ENCODE measurements at places on chromosomes 13 and 19.
A peak's percentile ranks its signal among the peaks of the same experiment; 100 is the strongest.

GRCh38 chr13:114177245-114178010 is 1.6 kb upstream of the CFAP97D2 start:
- DNase-seq = no peak

DNA sequence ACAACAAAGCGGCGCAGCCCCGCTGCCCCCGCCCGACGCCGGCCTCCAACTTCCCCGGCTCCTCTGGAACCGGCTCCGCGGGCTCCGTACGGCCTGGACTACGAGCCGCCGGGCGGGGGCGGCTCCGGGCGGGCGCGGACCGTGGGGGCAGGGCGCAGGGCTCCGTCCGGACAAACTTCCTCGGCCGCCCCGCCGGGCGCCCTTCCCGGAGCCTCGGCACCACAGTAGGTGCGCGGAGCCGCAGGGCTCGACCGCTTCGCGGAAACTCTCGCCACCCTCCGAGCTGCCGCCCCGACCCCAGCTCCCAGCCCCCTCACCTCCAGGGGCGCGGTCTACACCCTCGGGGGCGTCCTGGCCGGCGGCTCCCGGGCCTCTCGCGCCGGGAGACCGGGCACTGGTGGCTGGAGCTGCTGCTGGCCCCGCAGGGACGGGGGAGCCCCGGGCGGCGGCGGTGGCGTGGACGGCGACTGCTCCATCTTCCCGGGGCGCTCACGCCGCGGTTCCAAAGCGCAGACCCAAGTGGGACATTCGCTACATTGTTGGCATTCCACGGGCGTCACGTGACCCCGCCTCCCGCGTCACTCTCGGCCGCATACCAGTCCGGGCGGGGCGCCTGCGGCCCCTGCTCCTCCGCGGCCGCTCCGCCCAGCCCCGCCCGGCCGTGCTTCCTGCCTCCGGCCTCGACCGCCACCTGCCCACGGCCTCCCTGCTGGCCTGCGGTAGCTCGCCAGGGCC is at the start of gene LATS2:
TSS of gene LATS2 (minus strand) at position 558 of the 735 bp plus-strand sequence. CDS start 15,560 bp downstream, outside the sequence.
- DNase-seq = peak; percentile 41

DNA sequence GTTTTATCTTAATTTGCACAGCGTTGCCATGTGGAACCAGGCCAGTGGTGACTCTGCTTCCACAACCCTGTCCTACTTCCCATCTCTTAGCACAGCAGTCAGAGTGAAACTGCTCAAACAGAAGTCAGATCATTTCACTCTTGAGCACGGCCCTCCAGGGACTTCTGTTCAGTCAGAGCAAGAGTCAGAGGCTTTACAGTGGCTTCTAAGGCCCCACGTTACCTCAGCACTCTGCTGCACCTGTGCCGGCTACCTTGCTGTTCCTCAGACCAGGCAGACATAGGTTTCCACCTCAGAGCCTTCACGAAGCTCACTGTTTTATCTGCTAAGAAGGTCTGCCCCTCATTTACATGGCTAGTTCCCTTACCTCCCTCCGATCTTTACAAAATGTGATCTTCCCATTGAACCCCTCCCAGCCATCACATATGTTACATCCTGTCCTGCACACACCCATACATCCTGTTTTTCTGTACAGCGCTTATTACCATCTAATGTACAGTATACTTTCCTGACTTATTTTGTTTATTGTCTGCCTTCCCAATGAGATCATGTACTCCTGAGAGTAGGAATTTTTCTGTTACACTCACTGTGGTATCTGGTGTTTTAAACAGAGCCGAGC is 41.6 kb downstream of the TM9SF2 start:
- peak; percentile 62 for DNase-seq

DNA sequence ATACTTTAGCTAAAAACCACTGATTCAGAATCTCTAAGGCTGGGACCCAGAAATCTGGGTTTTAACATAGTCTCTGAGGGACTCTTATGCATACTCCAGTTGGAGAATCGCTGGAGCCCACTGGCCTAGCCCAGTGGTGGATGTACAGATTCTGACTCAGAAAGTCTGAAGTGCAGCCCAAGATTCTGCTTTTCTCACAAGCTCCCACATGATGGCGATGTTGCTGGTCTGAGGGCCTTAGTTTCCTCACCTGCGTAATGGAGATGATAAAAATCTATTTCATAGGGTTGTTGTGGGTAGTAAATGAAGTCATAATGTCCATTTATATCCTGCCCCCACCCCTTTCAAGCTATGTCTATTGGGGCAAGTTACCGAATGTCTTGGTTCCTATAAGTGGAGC is 7.7 kb upstream of the CDADC1 start:
- peak; percentile 61 for DNase-seq

GRCh38 chr13:108795841-108796240 is 166.4 kb downstream of the MYO16 start:
- no peak for DNase-seq

DNA sequence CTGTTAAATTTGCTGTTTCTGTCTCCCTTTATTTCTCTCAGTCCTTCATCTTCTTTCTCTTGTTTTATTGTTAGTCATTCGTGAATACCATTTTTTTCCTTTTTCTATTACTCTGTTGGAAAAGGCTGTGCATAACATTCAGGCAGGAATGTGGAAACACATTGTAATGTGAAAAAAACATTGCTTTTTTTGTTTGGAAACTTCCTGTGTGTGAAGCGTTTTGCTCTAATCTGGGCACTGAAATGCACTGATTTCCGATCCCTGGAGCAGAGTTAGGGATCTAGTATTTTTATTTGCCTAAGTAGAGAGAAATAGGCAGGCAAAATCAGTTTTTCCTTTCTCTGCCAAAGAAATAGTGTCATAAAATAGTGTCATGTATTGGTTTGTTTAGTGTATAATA is 155.5 kb downstream of the PCCA start:
- DNase-seq = no peak

DNA sequence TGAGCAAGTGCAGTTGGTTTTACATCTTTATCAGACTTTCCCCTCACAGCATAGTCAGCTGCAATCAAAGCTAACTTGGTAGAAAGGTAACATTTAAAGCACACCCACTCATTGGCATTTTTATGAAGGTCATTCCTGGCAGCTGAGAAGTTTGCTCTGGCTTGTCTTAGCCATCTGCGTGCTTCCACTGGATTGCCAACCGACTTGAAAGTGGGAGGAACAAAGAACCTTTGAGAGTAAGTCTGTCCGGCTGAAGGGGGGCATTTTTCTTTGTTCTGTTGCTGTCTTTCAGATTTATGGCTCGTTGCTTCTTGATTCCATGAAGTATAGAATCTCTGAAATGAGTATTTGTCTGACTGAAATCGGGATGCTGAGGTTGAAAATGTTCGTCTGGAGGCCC is 103.1 kb downstream of the SACS start:
- DNase-seq = no peak

- no peak for DNase-seq
Measured at GRCh38 chr13:66430269-66430668, 799.9 kb downstream of the PCDH9 start.

DNA sequence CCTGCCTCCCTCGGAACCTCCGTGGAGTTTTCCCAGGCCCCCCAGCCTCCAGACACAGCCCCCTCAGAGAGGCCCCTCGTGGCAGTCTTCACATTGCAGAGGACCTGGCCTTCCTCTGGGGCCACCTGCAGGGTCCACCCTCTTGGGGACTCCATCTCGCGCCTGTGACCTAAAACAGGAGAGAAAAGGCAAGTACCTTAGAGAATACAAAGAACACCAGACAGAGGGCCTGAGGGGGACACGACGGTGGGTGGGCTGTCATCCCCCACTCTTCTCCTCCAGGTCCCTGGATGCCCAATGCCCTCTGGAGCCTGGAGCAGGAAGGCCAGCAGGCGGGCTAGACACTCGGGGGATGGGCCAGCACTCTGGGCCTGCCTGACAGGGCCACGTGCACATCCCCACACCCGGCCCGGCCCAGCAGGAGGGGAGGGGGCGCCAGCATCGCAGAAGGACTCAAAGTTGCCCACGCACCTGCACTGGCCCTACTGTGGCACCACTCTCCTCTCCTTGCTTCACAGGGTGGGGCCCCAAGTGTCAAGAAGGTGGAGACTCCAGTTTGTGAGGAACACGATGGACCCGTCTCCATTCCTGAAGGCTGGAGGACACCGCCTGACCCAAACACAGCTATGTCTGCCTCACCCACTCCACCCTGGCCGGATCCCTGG is 4.3 kb upstream of the A1BG start:
- no peak for DNase-seq

GRCh38 chr13:93660391-93661063 is 433.9 kb downstream of the GPC6 start:
- no peak for DNase-seq

DNA sequence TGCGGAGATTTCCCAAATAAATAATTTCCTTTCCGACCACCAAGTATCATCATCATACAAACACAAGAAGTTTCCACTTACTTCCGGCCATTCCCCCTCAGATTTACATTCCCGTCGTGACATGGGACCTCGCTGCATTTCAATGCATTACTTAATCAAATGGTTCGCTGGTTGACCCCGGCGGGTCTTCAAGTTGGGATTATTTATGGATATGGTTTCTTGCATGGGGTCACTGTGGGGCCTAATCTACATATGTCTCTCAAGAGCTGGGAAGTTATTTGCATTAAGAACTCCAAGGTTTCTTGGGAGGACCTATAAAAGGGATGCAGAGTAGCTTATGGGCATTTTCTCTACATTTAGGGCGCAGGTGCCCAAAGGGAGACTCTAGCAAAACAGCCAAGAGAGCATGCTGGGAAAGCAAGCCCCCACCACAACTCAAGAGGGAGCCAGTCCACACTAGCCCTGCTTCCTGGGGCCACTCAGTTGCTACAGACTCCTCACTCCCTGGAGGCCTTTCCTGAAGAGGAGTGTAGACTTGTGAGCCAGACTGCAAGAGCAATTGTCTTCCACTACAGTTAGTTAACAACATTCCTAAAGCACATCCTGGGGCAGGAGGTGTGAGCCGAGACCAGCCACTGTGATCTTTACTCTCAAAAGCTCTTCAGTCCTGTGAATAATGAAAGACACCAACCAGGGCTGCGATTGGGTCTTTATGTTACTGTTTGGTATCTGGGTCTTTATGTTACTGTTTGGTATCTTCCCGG is 125.3 kb downstream of the KATNAL1 start:
- DNase-seq = no peak

GRCh38 chr19:12721656-12722565 is 1.8 kb downstream of the TNPO2 start:
- DNase-seq = peak; percentile 64

DNA sequence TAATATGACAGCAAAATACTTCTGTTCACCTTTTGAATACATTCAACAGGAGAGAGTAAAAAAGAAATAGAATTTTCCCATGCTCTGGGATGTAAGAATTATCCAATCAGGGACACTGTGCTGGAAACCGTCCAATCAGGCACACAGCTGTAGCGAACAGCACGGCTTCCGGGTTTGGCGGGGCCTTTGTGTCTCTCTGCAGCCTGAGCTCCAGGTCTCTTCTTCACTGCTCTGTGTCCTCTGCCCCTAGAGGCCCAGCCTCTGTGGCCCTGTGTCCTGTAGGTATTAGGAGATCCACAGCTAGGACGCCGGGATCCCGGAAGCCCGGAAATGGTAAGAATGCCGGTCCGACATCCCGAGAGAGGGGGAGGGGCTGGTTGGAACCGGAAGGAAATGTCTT is 92.7 kb downstream of the ZNF737 start:
- DNase-seq = no peak

GRCh38 chr13:43100667-43101066 is 77.3 kb downstream of the DNAJC15 start:
- no peak for DNase-seq

- peak; percentile 0 for DNase-seq
Measured at GRCh38 chr13:102311901-102312300, 89.9 kb downstream of the FGF14 start.

- DNase-seq = peak; percentile 65
Measured at GRCh38 chr19:2089001-2089711, 7.0 kb downstream of the MOB3A start.
